ENCODE measurements at places on chromosomes 5 and 9.

DNA sequence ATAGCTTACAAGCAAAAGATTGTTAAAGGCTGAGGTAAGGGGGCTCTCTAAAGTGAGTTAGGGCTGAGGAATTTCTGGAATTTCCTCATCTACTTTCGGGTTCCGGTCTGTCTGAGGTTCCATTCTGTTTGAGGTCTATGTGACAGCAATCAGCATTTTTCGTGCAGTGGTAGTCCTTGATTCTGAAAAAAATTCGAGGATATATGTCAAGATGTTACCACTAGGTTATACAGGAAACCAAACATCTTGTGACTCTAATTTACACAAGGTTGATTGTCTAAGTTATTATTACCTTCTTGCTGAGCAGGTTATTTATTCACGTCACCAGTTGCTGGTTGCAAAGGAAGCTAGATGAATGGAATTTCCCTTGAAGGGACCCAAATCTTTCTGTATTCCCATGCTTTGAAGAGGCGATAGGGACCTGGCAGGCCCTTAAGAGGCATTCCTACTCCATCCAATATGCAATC, 35.2 kb downstream of the RLN2 start:
- DNase-seq: no peak

- no peak for DNase-seq
Measured at GRCh38 chr5:165360784-165361542, 1855.5 kb downstream of the MAT2B start.

DNA sequence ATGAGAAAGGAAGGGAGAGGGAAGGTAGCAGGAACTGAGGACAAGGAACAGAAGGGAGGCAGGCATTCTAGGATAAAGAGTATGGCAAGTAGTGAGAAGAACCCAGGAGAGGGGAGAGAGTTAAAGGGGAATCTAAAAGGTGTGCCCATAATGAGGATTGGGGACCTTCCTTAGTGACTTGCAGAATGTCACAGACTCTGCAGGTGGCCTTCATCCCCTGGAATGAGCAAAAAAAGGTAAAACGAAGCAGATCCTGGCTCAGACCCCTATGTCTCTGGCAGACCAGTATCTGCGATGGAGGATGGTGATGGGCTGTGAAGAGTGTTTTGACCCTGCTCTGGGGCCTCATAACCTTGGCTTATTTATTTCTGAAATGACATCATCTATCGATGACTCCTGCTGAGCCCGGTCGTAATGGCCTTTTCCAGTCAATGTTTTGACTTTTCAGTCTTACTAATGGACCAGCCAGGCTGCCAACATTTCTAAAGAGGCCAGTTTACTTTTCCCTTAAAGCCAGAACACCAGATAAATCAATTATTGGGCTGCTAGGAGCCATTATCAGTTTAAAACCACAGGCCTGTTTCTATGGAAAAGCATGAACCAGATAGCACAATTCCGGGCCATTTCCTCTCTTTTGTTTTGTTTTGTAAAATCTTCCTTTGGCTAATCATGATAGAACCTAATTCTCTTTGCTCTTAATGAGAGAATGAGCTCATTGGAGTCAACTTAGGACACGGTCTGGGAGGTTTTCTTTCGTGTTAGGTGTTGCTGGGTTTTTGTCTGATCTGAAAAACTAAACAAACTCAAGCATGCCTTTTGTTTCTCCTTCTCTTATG, 3.1 kb downstream of the TMOD1 start:
- no peak for DNase-seq

GRCh38 chr9:14412775-14413174, 98.8 kb upstream of the NFIB start:
- no peak for DNase-seq

DNA sequence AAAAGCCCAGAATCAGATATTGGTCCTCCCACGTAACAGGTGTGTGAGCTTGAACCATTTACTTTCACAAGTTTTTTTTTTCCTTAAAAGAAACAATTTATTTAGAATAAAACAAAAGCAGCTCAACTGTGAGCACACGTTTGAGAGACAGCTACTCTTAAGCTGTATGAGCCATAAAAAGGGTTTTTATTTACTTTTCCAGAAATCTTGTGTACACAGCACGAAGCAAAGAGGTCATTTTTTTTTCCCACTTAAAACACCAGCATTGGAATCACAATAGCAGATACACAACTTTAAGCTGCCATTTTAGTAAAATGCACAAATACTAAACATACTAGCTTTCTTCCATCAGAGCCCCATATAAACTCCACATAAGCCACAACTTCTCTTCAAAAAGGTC, 44.6 kb downstream of the JAKMIP2 start:
- no peak for DNase-seq

DNA sequence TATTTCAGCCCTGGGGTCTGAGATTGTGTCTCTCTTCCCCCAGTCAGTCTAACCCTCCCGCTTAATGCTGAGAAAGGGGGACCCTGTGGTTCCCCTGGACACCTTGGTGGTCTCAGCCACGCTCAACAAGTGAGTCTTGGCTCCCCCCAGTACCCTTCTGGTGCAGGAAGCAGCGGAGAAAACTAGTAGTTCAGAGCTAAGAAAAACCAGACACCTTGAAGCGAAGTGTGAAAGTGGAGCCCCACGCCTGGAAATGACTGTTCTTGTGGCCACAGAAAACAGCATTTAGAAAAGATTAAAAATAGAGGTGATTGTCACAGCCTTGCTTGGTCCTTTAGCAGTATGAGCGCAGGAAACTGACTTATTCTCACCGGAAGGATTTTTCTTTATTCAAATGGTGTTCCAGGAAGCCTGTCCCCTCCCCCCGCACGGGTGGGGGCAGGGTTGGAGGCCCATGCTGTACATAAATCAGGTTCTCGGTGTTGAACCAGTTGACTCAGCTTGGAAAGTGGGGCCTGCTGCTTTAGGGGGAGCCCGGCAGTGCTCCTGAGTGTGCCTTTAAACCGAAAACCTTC, 8.1 kb downstream of the ARPC5L start:
- DNase-seq: no peak

DNA sequence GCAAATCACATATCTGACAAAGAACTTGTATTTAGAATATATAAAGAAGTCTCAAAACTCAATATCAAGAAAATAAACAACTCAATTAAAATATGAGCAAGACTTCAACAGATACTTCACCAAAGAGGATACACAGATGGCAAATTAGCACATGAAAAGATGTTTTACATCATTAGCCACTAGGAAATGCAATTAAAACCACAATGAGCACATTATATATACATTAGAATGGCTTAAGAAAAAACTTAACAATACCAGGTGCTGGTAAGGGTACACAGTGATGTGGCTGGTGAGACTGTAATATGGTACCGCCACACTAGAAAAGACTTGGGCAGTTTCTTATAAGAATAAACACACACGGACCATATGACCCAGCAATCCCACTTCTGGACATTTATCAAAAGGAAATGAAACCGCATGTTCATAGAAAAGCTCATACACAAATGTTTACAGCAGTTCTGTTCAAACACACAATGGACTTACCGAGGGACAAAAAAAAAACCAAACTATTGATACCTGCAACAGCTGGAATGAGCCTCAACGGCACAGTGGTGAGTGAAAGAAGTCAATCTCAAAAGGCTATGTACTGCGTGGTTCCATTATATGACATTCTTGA, 27.6 kb downstream of the SEMA4D start:
- DNase-seq: no peak

DNA sequence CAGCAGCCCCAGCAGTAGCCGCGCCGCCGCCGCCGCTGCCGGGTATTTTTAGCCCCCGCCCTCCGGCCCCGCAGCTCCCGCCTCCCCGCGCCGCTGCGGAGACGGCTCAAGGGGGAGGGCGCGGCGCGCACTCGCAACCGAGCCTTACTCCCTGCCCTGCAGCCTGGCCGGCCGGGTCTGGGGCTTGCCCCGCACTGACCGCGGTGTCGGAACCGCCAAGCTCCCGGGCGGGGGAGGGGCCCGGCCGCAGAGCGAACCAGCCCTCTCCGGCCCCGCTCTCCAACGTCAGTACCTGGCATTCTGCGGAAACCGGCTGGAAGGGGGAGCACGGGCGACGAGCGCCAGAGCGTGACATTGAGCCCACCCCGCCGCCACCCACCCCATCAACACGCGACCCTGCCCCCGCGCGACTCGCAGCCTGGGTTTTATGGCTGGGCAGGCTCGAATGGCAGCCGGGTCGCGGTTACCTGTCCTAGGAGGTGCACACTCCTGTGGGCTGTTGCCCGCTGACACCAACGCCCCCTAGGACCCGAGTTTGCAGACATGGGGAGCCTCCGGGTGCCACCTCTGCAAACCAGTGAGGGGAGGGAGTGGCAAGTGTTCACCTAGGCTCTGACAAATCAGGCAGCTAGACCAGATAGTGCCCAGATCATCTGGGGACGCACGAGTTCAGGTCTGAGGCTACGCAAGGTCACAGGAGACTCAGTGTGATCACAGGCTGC, at the start of gene ACSL6:
Gene ACSL6, minus strand, starts transcription at position 37 of the 722 bp plus-strand sequence. CDS start 105 bp downstream, outside the sequence.
- no peak for DNase-seq

GRCh38 chr5:75509546-75509945, 1.9 kb downstream of the CERT1 start:
- no peak for DNase-seq

DNA sequence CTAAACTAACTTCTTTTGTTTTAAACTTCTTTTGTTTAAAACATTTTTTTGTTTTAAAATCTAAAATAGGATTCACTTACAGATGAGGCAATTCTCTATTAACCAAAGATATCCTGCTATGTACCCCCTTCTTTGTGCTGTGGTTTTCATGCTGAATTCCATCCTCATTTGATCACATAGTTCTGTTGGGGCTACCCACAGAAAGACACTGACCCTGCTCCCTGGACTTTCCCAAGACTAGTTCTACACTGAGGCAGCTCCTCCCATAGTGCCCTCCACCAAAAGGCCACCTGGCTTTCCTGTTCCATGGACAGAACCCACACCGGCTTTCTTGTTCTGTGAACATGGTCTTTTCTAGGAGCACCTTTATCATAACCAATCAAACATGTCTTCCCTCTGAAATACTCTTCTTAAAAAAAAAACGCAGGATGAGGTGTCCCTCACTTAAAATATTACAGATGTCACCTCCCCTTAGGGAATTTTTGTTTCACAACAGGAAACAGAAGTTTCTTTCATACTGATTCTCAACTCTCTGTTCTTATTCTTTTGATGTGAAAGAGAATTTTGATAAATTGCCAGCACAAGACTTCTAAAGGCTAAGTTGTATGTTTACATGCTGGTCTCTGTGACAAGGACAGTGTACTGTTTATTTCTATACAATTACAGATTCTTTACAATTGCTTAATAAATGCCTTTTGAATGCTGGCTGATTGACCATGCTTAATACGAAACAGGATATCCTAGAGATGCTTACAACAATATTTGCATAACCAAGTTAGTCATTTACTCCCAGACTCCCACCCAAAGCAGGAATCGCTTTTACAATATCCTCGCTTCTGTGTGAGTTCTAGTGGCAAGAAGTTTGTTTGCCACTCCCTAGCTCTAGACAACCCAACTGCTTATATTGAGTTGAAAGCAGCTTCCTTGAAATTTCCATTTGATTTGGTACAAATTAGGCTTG, 300.4 kb downstream of the DTWD2 start:
- no peak for DNase-seq

DNA sequence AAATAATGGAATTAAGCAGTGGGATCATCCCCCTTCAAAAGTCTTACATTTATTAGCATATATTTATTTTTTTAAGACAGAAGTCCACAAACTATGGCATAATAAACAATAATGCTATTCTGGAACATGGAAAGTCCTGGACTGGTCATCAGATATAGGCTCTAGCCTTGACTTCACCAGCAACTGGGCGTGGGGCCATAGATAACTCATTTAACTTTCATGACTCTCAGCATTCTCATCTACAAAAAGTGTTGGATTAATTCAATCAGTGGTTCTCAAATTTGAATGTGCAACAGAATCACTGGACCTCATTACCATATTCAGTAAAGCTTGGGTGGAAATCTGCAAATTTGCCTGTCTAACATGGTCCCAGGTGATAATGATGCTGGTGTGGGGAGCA, 253.8 kb downstream of the FBXL7 start:
- DNase-seq: no peak

DNA sequence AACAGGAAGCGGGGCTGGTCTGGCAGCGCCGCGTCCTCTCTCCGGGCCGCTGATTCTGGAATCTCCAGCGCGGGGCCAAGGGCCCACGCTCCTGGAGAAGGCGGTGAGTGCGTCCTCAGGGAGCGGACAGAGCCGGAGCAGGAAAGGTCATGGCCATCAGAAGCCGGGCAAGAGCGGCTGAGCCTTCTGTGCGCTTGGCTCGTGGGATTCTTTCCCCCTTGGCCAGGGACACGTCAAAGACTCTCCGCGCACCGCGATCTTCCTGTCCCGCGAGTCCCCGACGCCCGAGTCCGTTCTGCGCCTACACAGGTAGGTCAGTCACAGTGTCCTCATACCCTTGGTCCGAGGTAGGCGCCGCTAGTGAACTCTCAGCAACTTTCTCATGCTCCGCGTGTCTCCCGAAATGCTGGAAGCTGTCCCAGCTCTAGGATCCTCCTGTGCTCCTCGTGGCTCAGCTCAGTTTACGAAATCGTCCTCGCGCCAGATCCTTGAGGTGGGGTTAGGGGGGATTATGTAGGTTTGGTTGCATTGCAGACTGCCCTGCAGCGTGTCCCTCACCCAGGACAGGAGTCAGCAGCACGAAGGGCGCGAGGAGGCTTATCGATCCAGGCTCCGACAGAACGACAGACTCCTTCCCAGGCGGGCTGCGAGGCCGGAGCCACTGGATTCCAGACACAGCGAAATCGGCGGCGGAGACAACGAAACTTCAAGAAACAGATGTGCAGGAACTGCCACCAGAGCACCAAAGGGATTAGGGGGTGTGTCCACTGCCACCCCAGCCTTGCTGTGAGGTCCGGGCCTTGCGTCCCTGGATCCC, 8.7 kb downstream of the LHX6 start:
- no peak for DNase-seq

- DNase-seq: peak; percentile 50
Measured at GRCh38 chr5:108380531-108381349, 1.2 kb downstream of the FBXL17 start.

DNA sequence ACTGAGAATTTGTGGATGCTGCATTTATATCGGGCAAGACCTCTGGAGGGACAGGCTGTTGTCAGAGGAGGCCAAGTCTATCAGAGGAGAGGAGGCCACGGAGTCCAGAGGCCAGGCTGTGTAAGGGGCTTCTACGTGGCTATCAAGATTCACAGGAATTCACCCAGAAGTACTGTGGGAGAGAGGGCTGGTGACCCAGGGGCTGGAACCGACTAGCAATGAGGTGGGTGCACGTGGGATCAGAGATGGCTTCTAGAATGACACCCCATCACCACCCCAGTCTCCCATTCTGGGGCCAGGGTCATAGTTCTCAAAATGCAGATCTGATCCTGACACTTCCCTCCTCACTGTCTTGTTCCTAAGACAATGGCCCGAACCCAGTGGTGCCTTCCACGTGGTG, 61.2 kb upstream of the PHYKPL start:
- no peak for DNase-seq

- no peak for DNase-seq
Measured at GRCh38 chr5:7884491-7885267, 15.7 kb downstream of the MTRR start.

DNA sequence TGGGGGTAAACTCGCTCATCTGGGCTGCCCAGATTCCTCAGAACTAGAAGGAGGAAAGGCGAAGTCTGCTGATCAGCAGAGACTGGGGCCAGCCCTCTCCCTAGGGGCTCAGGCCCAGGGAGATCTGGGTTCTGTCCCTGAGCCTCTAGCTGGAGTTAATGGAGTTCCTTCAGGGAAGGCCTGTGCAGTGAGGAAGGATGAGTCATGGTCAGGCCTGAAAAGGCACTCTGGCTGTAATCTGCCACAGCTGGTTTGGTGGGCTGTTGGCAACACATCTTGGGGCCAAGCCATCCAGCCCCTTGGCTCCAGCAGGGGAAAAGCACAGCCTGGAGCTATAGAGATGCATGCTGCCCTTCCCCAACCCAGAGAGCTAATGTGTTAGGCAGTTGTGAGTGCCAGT, 459.6 kb downstream of the PRELID2 start:
- no peak for DNase-seq

- DNase-seq: no peak
Measured at GRCh38 chr9:95822583-95823431, 52.7 kb upstream of the ERCC6L2 start.
